ENCODE measurements at places on chromosomes 1 and 21. TPM values are rescaled to one million over a fixed set of nuclear protein-coding genes. Genes with fewer than 3 reads are reported as not detected.

- DNase-seq, result peak; percentile 31
Observed at GRCh38 chr1:28112388-28113241, 24.2 kb upstream of the EYA3 start.

GRCh38 chr1:212062832-212063438 is 27.4 kb downstream of the DTL start:
- no peak for DNase-seq

DNA sequence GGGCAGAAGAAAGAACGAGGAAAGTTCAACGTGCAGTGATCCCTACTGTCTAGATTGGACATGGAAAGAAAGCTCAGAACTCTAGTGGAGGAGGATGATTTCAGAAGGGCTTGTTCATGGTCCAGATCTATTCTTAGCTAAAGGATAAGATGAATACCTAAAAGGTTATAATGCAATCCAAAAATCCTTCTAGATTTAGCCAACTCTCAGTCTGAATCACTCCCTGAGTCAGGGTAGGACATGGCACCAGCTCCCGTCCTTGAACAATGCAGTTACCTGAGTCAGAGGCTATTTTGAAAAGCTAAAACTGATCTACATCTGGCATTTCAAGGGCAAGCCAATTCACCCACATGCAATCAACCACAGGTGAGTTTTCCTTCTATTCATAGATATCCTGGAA is 38.8 kb upstream of the HIVEP3 start:
- DNase-seq, result no peak

AQP10 gene
- total RNA-seq, result not detected

PCP4 gene
- not detected for total RNA-seq

- no peak for DNase-seq
Observed at GRCh38 chr1:53395671-53396215, 63.5 kb upstream of the DMRTB1 start.

PRELP gene
- total RNA-seq, result 10.8 TPM

DNA sequence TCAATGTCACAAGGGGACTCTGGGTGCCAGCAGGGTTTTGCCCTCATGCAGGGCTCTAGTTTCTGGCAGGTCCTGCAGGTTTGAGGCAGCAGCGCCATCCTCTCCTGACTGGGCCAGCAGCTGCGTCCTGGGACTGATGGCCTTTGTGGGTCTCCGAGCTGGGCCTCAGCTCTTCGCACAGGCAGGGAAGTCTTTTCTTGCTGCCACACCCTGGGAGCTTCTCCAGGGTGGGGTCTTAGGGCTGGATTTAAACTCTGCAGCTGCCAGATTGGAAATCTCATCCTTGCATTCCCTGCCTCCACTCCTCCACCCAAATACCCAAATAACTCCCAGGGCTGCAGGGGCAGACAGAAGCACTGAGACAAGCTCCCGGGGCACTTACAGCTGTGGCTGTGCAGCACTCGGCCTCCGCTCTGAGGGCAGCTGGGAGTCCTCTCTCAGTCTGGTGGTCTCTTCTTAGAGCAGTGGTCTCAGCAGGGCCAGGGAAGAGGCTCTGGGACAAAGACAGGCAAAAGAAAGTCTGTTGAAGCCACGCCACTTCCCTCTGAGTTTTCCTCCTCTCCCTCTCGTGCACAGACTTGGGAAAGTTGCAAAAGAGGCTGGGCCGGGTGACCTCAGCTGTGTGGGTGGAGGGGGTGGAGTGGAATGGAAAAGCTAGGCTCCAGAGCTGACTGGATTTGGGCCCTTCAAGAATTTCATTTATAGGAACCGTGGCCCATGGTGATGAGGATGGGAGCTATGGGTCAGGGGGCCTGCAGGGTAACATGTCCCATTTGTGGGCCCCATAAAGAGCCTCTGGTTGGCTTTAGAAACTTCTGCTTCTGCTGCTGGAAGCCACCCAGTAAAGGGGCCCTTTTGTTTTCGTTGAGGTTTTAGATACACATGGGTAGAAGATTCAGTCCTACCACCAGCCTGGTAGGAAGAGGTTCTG is at the start of gene RAB7B:
TSS of gene RAB7B (minus strand) at position 525 of the 931 bp plus-strand sequence. CDS start 9,260 bp downstream, outside the sequence.
- peak; percentile 79 for DNase-seq

DNA sequence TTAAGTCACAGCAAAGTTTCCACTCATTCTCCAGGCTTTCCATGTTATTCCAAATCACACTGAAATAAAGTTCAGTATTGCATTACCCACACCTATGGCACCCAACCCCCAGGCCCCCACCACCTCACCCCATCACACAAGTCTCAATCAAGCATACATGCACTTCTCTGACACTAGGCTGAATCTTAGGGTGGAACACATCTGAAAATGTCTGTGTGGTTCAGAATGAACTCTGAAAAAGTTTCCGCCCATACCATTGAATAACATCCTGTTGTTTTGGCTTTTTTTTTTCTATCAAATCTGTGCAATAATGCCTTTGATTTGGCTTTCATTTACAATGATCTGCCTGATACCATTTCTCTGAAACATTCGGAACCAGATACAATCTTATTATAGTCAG is 25.8 kb upstream of the LRRC8C start:
- no peak for DNase-seq

- no peak for DNase-seq
Observed at GRCh38 chr1:47650205-47650604, 212.4 kb downstream of the FOXD2 start.

GRCh38 chr1:36303244-36303643 is 2.9 kb upstream of the SH3D21 start:
- no peak for DNase-seq

KCNJ6 gene
- not detected for total RNA-seq

GTF2B gene
- 12.2 TPM for total RNA-seq

MROH9 gene
- not detected for total RNA-seq

DNA sequence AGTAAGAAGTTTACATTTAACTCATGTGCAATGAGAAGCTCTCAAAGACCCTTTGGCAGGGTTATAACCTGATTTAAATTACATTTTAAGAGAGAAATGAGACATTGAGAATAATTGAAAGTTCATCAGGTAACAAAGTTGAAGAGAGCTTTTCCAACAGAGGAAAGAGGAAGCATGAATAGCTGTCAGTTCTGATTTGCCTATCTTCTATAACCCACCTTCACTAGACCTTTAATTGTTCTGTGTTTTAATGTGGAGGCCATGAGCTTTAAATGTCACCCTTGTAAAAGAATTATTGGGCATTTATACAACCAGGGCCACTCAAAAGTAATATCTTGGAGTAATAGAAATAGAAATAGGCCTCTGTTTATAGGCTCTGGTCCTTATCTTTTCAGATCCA is 9.3 kb upstream of the FCRL1 start:
- DNase-seq, result no peak

DNA sequence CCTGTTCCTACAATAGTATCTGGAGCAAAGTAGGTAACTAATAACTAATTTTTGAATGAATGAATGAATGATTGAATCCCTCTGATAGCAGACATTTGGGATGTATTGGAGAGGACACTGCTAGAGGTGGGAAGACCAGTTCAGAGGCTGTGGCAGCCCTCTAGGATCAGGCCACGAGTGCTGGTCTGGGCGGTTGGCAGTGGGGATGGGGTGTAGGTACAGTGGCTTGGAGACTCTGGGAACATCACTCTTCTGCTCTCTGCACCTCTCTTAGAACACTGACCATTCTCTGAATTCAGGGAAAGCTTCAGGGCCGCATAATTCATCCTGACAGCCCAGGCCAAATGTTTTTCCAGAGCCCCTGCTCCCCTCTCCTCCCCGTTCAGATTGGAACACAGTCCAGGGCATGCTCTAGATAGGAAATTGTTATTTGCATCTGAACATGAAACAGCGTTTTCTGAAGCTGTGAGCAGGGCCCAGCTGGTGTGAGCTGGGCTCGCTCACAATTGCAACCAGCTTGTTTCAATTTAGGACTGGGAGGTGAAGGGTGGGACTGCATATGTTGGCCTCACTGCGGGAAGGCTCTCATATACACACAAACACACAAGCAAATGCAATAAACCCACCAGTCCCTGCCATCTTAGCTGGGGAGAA is 253.1 kb upstream of the USP24 start:
- DNase-seq, result no peak

FMO1 gene
- 4.5 TPM for total RNA-seq

DNA sequence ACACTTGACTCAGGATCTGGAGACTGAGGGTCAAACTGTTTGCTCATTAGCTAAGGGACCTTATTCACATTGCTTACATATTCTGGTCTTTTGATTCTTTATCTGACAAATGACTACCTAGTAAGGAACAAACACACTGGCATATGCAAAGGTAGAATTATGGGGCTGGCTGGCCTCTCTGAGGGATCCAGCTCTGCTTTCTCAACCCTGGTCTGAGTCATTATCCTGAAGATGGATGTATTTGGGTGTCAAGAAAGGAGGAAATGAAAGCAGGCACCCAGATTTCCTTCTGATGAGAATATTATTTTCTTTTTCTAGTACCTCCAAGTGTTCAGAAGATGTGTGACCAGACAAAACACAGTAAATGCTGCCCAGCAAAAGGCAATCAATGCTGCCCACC is 6.0 kb downstream of the SMCP start:
- DNase-seq, result no peak

GRCh38 chr1:76247261-76247852 is 172.8 kb downstream of the ST6GALNAC3 start:
- no peak for DNase-seq

CRYBG2 gene
- total RNA-seq, result 1.9 TPM

GRCh38 chr1:84255582-84255981 is 45.9 kb upstream of the SAMD13 start:
- DNase-seq, result no peak

- no peak for DNase-seq
Observed at GRCh38 chr1:206739411-206740076, 31.0 kb upstream of the IL19 start.

DNA sequence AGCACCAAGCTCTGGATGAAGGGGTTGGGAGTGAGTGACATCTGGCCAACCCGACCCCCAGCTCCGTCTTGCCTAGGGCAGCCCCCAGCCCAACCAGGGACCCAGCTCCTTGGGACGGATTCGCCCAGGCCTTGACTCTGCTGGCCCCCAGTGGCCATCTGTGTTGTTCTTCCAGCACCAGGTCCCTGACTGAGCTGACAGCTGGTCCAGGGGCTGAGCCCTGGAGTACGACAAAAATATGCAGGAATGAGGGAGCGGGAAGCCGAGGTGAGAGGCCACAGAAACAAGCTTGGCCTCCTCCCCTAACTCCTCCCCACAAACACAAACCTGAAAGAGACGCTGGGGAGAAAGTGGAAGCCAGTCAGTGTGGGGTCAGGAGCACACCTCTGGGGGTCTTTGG is 55.0 kb upstream of the PAX7 start:
- peak; percentile 62 for DNase-seq

DNA sequence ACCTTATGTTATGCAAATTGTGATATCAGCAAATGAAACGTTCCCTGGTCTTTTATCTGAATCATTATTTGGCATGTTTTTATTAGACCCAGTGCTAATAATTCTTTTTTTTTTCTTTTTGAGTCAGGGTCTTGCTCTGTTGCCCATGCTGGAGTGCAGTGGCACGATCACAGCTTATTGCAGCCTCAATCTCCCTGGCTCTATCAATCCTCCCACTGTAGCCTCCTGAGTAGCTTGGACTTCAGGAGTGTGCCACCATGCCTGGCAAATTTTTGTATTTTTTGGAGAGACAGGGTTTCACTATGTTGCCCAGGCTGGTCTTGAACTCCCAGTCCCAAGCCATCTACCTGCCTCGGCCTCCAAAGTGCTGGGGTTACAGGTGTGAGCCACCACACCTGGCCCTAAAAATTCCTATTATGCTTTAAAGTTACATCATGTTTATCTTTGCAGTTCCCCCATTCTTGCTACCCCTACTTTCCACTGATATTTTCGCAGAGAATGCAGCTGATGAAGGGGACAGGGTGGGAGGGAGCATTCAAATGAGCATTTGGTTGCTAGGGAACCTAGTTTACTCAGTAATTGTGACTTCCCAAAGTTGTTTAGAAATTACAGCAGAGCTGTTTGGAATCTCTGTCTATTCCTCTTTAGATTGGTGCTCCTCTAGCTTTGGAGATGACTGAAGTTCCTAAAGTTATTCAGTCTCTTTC is 18.4 kb downstream of the C1orf21 start:
- no peak for DNase-seq

GRCh38 chr1:111199881-111200801 is at the start of gene DENND2D:
Gene DENND2D (minus strand): TSS chr1:111200646. CDS start chr1:111200459, 187 bp downstream.
- DNase-seq, result peak; percentile 81

- DNase-seq, result no peak
Observed at GRCh38 chr1:162587347-162587746, 25.8 kb downstream of the UAP1 start.

DNA sequence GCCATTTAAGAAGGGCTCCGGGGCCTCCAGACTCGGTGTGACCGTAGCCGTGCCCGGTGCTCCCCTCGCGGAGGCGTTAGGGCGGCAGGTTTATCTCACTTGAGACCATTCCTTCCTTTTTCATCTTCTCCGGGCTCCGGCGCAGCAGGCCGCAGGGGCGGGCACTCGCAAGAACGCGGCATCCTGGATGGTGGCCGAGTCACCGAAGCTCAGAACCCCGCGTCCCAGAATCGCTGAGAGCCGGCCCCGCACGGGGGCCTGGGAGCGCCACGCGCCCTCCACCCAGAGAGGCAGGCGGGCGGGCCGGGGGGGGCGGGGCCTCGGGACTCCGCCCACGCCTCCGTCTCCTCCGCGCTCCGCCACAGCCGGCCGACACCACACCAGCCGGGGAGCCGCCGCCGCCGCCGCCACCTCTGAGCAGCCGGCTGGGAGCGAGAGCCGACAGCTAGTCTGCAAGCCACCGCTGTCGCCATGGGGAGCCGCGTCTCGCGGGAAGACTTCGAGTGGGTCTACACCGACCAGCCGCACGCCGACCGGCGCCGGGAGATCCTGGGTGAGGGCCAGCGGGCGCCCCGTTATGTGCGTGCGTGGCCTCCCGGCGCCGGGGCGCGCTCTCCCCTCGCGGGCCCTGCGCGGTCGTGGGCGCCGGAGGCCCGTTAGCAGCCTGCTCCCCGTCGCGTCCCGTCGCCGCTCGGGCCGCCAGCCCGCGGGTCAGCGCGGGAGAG is at the start of gene DEGS1:
TSS of gene DEGS1 (plus strand) at position 375 of the 725 bp plus-strand sequence. CDS start at position 472, 97 bp downstream.
- DNase-seq, result peak; percentile 91

DNA sequence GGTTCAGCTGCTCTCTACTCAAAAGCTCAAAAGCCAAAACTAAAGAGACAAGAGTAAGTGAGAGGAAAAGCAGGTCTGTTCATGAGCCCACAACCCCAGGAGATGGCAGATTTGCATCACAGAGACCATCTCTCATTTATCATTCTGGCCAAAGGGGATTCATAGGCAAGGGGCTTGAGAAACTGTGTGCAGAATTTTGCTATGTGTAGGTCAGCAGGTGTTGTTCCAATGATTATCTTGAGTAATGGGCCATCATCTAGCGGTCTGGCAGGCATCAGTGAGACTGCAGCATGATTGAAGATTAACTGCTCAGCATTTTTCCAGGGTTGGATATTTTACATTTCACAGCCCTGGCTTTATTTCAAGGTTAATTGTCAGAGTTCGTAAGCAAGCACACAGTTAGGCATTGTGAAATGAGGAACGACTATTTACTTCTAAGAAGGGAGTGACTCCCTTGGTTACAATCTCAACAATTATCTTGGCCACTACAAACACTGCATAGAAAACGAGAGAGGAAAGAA is 1204.6 kb upstream of the TMPRSS15 start:
- DNase-seq, result no peak

RABGAP1L gene
- total RNA-seq, result 18.4 TPM

DNA sequence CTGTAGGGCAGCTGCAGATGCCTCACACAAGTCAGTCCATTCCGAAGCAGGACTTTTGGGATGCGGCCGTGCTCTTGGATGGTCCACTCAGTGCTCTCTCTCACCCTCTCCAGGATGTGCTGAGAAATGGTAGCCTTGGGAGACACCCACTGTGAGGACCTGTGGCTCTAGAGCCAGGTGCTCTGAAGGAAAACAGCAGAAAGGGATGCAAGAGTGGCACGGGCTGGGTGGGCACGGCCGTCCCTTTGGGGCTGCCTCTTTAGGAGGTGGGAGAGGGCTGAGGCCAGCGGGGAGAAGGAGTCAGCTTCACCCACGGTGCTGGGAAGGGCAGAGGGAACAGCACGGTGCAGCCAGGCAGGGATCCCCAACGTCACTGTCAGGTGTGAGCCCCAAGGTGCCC is 106.1 kb downstream of the RIPK4 start:
- DNase-seq, result no peak
